LHCN-M2 (cell line): ENCODE measurements at places on chromosomes 1 and 21. TPM values are rescaled to one million over a fixed set of nuclear protein-coding genes. Genes with fewer than 3 reads are reported as not detected.

VAV3 gene
- total RNA-seq: 0.64 and 1.4 TPM in 2 replicates

BMP8B gene
- 0.58 and 1.2 TPM in 2 replicates for total RNA-seq

XCL2 gene
- not detected in 2 replicates for total RNA-seq

RNF207 gene
- 1.0 and 1.3 TPM in 2 replicates for total RNA-seq

DNA sequence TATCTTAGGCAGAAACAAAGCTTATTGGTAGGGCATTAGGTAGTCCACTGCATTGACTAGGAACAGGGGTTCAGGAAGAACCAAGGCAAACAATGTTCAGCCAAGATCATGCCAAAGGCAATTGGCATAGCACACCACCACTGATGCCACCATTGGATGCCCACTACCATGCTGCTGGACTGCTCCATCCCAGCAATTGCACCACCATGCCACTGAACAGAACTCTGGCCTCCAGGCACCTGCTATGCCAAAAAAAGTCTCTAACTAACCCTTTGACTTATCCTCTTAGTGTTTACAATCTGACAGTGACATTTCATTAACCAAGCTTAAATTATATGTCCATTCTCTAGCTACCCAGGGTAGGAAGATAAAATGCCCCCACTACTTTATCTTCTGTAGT lies 509.6 kb upstream of the CAMK1G start:
- no peak for DNase-seq

DNA sequence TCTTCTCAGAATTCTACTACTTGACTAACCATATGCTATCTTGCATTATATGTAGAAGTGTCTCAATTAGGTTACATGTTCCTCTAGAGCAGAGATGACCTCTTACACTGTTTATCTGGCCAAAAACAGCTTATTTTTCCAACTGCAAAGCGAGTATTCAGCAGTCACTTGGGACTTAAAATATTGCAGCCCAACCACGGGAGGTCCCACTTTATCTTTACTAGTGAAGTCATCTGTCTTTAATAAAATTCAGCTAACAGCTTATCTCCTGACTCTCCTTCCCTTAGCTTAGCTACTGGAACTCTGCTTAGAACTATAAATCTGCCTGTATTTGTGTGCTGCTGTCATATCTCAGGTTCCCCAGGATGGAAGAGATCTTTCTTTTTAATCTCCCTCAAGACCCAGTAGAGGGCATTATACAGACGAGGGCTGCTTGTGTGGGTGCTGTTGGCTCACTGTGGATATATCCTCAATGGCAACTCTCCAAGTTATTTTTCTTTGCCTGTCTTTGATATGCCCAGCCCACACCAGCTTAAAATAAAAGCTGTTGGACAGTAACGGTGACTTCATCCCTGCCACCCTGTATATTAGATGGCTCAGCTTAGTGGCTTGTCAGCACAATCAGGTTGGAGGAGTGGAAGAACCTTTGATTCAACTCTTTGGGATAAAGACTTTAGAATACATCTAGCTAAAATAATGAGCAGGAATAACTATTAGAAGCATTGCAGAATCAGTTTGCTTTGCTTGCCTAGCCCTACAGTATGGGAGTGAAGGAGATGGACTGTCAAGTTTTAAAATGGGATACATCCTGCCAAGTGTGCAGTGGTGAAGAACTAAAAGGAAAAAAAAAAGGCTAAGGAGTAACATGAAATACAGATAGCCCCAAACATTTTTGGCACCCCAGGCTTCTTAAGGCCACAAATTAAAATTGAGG lies 9.6 kb downstream of the ENSA start:
- DNase-seq: peak; percentile 93

DNA sequence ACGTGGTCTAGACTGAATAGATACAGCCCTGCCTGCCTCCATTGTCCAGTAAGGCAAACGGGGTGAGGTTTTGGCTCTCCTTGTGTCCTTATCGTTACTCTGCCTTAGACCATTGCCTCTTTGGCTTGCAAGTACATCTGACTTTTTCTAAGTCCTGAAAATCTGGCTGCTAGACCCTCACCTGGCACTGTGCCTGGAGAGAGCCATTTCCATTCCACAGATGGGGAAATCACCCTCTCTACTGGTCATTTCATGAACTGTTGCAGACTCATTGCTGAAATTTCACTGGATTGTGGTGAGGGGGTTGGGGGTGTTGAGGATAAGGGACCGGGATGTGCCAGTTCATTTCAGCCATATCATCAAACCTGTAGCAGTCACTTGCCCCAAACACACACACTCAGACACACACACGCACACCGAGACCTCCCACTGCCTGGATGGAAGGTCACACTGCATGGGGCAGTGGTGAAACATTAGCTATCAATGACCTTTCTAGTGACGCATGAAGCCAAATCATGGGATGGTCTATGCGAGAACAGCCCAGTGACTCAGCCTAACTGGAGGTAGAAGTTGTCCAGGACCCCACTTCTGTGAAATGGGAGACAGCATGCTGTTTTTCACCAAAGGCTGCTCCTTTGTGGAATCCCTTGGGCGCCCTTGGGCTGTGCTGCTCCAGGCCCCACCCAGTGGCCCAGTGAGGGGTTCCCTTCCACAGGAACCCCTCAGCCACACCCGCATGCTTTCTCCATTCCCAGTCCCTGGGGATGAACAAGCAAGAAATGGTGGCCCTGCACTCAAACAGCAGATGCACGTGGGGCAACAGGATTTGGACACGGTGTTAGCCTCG lies 34.9 kb upstream of the VASH2 start:
- peak; percentile 19 for DNase-seq

DNA sequence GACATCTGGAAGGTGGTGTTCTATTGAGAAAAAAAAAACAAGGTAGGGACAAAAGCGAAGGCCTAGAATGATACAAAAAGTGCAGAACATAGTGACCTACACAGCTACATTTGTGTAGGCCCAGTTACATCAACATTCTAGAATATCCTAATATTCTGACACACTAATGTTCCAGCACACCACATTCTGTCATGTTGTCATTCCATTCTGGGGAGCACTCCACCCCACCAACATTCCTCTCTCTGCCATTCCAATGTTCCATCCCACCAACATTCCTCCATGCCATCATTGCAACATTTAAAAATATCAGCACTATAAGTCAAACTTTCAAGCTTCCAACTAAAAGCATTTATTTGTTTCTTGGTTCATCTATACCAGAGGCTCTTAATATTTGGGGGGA lies 28.5 kb downstream of the COA7 start:
- peak; percentile 58 for DNase-seq

DNA sequence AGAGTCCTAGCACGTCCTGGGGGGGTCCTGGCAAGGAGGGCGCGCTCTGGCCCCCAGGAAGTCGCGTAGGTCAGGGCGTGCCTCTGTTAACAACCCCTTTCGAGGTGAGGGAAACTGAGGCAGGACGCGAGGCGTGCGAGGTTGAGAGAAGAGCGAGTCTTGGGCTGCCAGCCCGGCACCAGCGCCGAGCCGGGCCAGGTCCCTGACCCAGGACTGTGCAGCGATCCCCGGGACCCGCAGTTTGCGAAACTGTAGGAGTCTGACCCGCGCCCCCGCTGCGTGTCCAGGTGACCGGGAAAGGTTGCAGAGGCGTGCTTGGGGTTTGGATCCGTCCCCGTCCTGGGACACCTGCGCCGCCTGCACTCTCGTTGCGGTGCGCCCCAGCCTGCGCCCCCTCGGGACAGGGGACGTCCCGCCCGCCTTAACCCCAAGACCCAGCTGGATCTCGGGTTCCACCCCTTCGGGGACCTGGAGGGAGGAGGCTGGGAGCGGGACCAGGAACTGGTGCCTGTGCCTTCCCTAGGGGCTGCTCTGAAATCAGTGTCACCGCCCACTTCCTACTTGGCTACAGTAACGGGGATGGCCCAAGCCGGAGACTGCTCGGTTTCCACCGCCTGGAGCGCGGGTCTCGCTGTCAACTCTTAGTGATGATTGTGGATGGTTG lies 493 bp downstream of the DISC1 start:
- DNase-seq: peak; percentile 43

DNA sequence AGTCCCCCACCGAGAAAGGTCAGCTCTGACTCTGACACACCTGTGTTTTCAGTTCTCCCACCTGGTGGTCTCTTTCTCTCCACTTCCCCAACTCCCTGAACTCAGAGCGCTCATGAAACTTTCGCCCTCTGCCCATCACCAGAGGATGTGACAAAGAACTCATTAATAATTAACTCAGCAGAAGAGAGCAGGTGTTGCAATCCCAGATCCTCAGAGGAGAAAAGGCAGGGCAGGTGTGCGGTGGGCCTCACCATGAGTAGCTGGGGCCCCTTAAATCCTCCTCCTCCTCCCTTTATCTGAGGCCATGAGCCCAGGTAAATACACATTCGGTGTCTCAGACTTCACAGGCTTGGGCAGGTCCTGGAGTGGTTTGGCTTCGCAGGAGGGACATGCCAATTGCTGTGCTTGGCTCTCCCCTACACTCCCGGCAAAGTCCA lies 1.7 kb upstream of the LAMB3 start:
- no peak for DNase-seq

GRCh38 chr21:36169470-36170128 lies 13.0 kb downstream of the DOP1B start:
- no peak for DNase-seq

DNA sequence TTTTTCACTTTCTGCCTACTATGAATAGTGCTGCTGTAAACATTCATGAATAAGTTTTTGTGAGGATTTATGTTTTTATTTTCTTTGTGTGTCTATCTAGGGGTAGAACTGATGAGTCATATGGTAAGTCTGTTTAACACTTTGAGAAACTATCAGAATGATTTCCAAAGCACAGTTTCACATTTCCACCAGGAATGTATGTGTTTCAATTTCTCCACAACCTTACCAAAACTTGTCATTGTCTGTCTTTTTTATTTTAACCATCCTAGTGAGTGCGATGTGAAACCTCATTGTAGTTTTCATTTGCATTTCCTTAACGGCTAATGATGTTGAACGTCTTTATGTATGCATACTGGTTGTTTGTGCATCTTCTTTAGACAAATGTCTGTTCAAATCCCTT lies 23.5 kb downstream of the RNASEL start:
- peak; percentile 25 for DNase-seq

DNA sequence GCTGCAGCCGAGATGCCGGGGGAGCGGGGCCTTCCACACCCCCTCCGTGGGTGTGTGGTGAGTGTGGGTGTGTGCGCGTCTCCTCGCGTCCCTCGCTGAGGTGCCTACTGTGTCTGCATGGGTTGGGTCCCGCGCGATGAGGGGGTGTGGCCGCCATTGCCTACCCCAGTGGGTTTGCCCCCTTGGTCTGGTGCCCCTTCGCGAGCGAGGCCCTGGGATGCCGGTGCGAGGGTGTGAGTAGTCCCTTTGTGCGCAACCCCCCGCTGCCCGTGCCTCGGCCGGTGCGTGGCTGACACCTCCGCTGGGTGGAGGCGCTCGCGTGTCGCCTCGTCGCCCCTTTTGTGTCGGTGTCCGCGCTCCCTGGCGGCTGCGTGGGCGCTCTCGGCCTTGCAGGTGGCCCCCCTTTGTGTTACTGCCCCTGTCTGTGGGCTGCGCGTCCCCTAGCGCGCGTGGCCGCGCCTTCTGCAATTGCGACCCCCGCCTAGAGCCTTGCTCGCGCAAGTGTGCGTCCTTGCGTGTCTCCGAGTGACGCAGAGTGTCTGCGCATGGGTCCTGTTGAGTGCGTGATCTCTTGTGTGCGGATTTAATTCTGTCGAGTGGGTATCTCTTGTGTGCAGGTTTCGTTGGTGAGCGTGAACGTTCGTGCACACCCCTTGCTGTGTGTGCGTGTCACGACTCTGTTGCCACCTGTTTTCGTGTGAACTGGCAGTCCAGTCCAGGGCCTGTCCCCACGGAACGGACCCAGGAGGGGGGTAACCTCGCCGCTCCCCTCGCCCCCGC lies 553 bp downstream of the TTC3 start:
- peak; percentile 28 for DNase-seq

GRCh38 chr1:242004751-242005495 lies 6.0 kb upstream of the MAP1LC3C start:
- DNase-seq: no peak

DNA sequence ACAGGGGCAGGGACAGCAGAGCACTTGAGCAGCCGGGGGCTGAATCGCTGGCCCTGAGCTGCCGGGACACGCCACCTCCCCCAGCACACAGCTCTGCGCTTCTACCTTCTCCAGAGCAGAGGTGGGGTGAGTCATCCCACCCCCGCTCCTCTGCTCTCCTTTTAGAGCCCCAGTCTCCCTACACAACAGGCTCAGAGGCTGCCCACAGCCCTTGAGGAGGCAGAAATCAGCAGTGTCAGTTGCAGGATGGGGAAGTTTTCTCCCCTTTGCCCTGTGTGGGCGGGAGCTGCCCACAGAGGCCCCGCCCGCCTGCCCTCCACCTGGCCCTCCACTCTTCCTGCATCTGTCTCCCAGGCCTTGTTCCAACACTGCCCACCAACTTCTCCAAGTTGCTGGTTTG lies 94.6 kb downstream of the STUM start:
- peak; percentile 23 for DNase-seq

DNA sequence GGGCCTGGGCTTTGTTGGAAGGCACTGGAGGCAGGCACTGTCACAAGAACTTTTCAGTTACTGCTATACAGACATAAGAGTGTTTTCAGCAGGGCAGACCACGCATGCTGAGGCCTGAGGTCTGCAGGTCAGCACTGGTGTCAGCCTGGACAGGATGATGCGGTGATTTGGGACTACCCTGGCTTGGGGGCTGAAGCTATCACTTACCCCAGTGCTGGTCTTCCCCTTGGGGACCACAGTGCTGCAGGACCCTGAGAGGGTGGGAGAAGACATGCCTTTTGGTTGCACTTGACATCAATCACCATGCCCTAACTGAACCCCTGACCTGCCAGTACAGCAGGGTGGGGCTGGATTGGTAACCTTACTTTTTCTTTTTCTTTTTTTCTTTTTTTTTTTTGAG lies 9.2 kb downstream of the DMRTB1 start:
- DNase-seq: no peak

DNA sequence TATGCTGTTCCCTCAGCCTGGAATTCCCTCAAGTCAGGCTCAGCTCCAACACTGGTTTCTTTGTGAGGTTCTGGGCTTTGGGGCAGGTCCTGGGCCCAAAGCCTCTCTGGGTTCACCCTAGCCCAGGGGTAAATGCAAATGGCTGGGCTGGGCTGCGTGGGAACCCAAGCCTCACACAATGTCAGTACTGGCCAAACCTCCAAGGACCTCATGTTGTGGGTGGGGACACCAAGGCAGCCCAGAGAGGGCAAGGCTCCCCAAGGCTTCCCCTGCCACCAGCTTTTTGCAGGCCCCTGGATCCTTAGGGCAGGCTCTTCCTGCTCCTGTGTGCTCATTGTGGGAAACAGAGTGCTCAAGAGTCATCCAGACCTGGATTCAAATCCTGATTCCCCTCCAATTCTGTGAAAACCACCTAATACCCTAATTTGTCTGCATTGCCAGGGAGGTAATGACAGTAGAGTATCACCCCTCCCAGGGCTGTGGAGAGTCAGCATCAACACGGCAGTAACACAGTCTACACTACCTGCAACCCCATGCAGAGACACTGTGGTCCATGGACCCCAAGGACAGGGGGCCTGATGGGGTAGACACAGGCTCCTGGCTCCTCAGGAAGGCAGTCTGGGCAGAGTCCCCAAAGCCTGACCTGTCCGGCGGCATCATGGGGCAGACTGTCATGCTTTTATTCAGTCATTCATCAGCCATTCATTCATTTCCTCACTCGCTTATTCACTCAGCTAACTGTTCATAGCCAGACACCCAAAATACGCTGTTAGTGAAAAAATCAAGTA lies 85.7 kb downstream of the DMRTB1 start:
- no peak for DNase-seq
